Muscle of leg (tissue), 16 donors: ENCODE measurements at places on chromosomes 6 and 20. TPM values are rescaled to one million over a fixed set of nuclear protein-coding genes. Genes with fewer than 3 reads are reported as not detected.

IL22RA2 gene
- total RNA-seq, result not detected

GNAS-AS1 gene
- total RNA-seq, result 2.4 TPM

RHAG gene
- total RNA-seq, result 0.35 TPM

SLC22A2 gene
- total RNA-seq, result 0.04 TPM

MUC22 gene
- total RNA-seq, result not detected

SLC35D3 gene
- not detected for total RNA-seq

FAM83B gene
- under 0.01 TPM for total RNA-seq

RFX6 gene
- total RNA-seq, result not detected

SAMD5 gene
- 2.2 TPM for total RNA-seq

HFE gene
- 3.1 TPM for total RNA-seq

PROKR2 gene
- total RNA-seq, result not detected

ALDH5A1 gene
- 5.9 TPM for total RNA-seq

SLC24A3 gene
- total RNA-seq, result 5.9 TPM

CD83 gene
- 15.4 TPM for total RNA-seq

TRIM15 gene
- not detected for total RNA-seq

MAS1L gene
- not detected for total RNA-seq

SLC4A11 gene
- total RNA-seq, result 0.35 TPM

SLC22A3 gene
- 8.2 TPM for total RNA-seq

BPIFB2 gene
- total RNA-seq, result not detected

TAGAP gene
- total RNA-seq, result 0.66 TPM

LY6G6F gene
- total RNA-seq, result not detected

FOXQ1 gene
- total RNA-seq, result 0.04 TPM

PSMF1 gene
- total RNA-seq, result 25.3 TPM

TXLNB gene
- total RNA-seq, result 94.8 TPM

RAD21L1 gene
- not detected for total RNA-seq

OVOL2 gene
- not detected for total RNA-seq

SPINT4 gene
- total RNA-seq, result not detected

RNF182 gene
- total RNA-seq, result 0.53 TPM

GLP1R gene
- total RNA-seq, result under 0.01 TPM

MUC21 gene
- total RNA-seq, result not detected
